ENCODE measurements at places on chromosomes 4 and X.

DNA sequence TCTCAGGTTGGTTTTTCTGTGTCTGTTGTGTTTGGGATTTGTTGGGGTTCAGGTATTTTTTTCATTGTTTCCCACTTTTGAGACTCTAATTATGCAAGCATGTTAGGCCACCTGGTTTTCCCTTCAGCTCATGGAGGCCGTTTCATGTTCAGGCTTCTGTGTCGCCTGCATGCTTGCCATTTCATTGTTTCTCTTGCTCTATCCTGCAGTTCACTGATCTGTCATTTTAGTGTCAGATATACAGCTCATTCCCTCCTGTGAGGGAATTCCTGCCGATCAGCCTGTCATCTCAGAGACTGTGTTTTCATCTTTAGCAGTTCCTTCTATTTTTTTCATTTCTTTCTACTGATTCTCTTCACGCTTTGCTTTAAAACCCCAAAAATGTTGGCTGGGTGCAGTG lies 49.4 kb upstream of the HGFAC start:
- no peak for DNase-seq

- no peak for DNase-seq
Measured at GRCh38 chrX:94361241-94361640, 687.2 kb downstream of the FAM133A start.

- no peak for DNase-seq
Measured at GRCh38 chrX:21374994-21375707, 933 bp downstream of the CNKSR2 start.

- DNase-seq: no peak
Measured at GRCh38 chr4:154205471-154205870, 286.1 kb downstream of the DCHS2 start.

GRCh38 chr4:69640289-69640688 lies 847 bp upstream of the UGT2A2 start:
- DNase-seq: no peak

- DNase-seq: no peak
Measured at GRCh38 chr4:54281054-54281766, 52.1 kb downstream of the PDGFRA start.

- DNase-seq: no peak
Measured at GRCh38 chr4:155405059-155405458, 28.3 kb upstream of the MAP9 start.

GRCh38 chrX:129239371-129239770 lies 283.9 kb downstream of the SMARCA1 start:
- no peak for DNase-seq

DNA sequence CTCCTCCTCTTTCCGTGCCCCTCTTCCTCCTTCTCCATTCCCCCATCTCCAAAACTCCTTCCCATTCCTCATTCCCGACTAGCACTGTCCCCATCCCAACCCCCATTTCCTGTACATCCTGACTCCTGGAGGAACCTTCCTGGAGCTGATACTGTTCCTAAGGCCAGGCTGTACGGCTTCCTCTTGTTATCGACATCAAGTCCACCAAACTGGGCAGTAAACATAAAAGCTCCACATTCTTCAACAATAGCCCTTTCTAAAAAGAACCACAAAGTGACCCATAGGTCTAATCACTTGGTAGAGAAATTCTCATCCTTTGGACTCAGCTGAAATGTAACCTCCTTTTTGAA lies 22.9 kb downstream of the AWAT2 start:
- DNase-seq: no peak

GRCh38 chrX:129654652-129655546 lies at the start of gene APLN:
Gene APLN (minus strand): TSS chrX:129654956. CDS start chrX:129654630, 326 bp downstream.
- peak; percentile 88 for DNase-seq

Data from upper lobe of left lung (tissue), 6 donors.